Cardiac muscle cell (in vitro differentiated cells and primary cell): ENCODE measurements at places on chromosomes 3 and 15. TPM values are rescaled to one million over a fixed set of nuclear protein-coding genes. Genes with fewer than 3 reads are reported as not detected.

DNA sequence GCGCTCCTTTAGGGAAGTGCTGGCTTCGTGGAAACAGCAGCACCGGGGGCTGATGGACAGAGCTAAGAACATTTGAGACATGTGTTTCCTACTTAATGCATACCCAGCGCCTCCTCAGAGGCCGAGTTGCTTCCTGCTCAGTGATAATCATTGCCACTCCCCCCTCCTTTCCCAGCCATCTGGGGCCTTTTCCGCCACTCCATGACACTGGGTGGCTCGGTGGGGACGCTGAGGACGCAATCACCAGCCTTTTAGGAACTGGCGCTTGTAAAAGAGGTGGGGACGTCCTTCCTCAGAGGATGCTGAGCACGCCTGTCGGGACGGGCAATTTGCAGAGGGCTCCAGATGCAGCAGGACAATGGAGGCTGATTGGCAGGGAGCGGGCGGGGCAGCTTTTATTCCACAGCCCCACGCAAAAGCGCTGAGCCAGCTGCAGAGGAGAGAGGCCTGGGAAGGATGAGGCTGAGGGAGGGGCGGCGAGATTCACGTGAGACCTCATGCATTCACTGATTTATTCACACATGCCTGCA, 22.2 kb upstream of the IQSEC1 start:
- H3K4me1 ChIP-seq = no peaks in the 10 kb centered on the region
- no peak for DNase-seq
- H3K27ac ChIP-seq = no peak overlapping the region

DNA sequence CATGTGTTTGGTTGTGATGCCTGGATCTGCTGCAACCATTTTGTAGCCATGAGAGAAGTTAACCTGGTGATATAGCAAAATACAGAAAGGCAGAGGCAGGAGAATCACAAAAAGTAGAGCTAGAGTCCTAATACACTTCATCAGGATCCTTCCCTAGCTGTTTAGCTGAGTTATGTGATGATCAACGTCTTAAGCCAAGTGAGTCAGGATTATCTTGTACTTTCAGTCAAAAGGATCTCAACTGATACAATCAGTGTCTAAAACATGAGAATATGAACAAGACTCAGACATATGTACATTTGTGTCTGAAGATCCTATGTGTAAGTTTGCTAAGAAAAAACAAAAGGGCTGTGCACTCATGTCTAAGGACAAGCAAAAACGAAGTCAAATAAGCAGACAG, 236.9 kb downstream of the NTRK3 start:
- peaks cover 10% of the 10 kb centered on the region for H3K4me1 ChIP-seq
- H3K36me3 ChIP-seq = no peaks in the 10 kb centered on the region
- no peak overlapping the region for H3K4me3 ChIP-seq
- no peak overlapping the region for H3K27ac ChIP-seq
- no peak for DNase-seq

GRCh38 chr3:65623362-65623761, 415.4 kb downstream of the MAGI1 start:
- no peaks in the 10 kb centered on the region for H3K27me3 ChIP-seq
- peaks cover 17% of the 10 kb centered on the region for H3K4me1 ChIP-seq
- no peaks in the 10 kb centered on the region for H3K36me3 ChIP-seq
- no peak overlapping the region for H3K27ac ChIP-seq
- DNase-seq = no peak
- H3K4me3 ChIP-seq = no peak overlapping the region

- H3K36me3 ChIP-seq = no peaks in the 10 kb centered on the region
- no peak for DNase-seq
- H3K27me3 ChIP-seq = no peaks in the 10 kb centered on the region
- no peaks in the 10 kb centered on the region for H3K4me1 ChIP-seq
Observed at GRCh38 chr3:189637750-189638149, 6.6 kb downstream of the TP63 start.

- H3K4me3 ChIP-seq = no peak overlapping the region
- peaks cover 23% of the 10 kb centered on the region for H3K36me3 ChIP-seq
- H3K27ac ChIP-seq = no peak overlapping the region
- H3K27me3 ChIP-seq = no peaks in the 10 kb centered on the region
Observed at GRCh38 chr3:72836923-72837322, 11.3 kb downstream of the SHQ1 start.

GRCh38 chr3:77323626-77324025, 283.7 kb downstream of the ROBO2 start:
- H3K27me3 ChIP-seq = no peaks in the 10 kb centered on the region
- H3K27ac ChIP-seq = no peak overlapping the region
- no peak overlapping the region for H3K4me3 ChIP-seq

Gene CACNA2D2
- total RNA-seq = 6.8 and 8.7 TPM in 2 replicates

Gene GABRA5
- 0.32 TPM in 1 of 2 replicates, not detected in the other for total RNA-seq

DNA sequence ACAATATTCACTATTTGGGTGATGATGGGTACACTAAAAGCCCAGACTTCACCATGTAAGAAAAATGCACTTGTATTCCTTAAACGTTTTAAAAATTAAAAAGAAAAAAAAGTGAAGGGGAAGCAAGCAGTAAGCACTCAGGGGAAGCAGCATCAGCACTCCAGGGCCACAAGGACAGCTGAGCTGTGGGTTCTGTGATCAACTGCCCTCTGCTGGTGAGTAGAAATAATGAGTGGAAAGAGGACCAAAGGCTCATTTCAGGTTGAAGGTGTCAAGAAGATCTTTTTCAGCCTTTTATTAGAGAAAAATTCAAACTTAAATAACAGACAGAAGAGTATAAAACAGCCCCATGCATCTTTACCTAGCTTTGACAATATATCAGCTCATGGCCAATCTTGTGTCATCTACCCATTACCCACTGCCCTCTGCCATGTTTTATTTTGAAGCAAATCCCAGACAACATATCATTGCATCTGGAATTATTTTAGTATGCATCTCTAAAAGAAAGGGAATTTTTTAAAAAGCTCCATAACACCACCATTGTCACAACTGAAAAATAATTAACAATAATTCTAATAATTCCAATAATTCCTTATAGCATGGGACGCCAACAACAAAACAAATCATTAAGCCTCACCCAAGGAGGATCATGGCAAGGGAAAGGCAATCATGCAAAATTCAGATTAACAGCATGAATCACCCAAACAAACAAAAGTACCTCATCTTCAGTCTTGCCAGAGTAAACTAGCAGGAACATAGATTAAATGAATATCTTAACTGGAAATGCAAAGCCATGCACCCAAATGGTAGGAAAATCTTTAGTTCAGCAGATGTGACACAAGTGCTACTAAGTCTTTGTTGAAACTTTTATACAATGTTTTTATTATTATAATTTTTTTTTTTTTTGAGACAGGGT, 42.5 kb downstream of the TAMM41 start:
- peak; percentile 78 for DNase-seq
- no peaks in the 10 kb centered on the region for H3K4me1 ChIP-seq
- H3K27ac ChIP-seq = no peak overlapping the region
- no peak overlapping the region for H3K4me3 ChIP-seq
- H3K27me3 ChIP-seq = no peaks in the 10 kb centered on the region
- H3K36me3 ChIP-seq = peaks cover 23% of the 10 kb centered on the region

GRCh38 chr15:90859234-90860131, 8.9 kb upstream of the FURIN start:
- DNase-seq = peak; percentile 8
- H3K4me1 ChIP-seq = peaks cover 9% of the 10 kb centered on the region

DNA sequence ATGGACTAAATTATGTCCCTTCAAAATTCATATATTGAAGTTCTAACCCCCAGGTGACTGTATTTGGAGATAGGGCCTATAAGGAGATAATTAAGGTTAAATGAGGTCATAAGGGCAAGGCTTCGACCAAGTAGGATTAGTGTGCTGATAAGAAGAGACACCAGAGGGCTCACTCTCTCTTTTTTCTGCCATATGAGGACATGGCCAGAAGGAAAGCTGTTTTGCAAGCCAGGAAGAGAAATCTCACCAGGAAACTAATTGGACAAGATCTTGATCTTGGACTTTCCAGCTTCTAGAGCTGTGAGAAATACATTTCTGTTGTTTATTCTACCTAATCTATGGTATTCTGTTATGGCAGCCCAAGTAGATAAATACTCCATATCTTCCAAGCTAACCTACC, 503.6 kb upstream of the NAALADL2 start:
- no peaks in the 10 kb centered on the region for H3K4me1 ChIP-seq
- no peaks in the 10 kb centered on the region for H3K27me3 ChIP-seq
- no peak for DNase-seq

DNA sequence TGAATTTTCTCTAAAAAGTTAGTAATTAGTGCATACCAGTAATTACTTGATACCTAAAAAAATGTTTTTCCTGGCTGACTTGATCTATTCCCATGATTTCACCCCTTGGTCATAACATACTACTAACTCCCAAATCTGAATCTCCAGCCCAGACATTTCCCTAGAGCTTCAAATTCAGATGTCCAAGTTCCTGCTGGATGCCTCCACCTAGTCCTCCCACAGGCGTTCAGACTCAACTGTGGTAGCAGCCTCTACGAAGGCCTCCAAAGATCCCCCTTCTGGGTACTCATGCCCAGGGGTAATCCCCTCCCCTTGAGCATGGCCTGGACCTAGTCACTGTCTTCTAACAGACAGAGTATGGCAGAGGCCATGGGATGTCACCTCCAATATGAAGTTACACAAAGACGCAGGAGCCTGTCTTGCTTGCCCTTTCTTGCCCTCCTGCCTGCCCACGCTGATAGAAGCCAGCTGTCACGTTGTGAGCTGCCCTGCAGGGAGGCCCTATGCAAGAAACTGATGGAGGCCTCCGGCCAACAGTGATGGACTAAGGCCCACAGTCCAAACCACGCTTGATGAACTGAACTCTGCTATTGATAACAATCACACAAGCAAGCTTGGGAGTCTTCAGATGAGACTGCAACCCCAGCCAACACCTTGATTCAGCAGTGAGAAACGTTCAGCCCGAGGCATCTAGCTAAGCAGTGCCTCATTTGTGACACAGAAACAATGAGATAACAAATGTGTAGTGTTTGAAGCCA, 8.6 kb upstream of the FBN1 start:
- H3K4me3 ChIP-seq = no peak overlapping the region
- H3K27ac ChIP-seq = no peak overlapping the region
- H3K27me3 ChIP-seq = no peaks in the 10 kb centered on the region
- H3K36me3 ChIP-seq = no peaks in the 10 kb centered on the region
- no peak for DNase-seq

DNA sequence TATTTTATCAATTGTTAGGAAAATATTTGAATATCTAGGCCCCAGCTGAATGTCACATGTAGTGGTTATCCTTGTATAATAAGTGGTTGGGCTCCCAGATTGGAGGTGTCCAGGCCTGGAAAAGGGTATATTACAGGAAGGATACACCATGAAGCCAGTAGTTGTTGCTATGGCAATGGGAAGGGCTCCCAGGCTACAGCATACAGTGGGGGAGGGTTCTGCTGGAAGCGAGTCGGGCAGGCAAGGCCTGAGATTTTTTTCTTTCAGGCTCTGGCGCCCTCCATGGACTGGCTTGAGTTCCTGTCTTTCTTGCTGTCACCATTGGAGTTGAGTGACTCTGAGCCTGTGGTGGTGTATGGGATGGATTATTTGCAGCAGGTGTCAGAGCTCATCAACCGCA, 8.9 kb downstream of the ECE2 start:
- H3K27ac ChIP-seq = no peak overlapping the region
- no peaks in the 10 kb centered on the region for H3K4me1 ChIP-seq
- DNase-seq = peak; percentile 71

DNA sequence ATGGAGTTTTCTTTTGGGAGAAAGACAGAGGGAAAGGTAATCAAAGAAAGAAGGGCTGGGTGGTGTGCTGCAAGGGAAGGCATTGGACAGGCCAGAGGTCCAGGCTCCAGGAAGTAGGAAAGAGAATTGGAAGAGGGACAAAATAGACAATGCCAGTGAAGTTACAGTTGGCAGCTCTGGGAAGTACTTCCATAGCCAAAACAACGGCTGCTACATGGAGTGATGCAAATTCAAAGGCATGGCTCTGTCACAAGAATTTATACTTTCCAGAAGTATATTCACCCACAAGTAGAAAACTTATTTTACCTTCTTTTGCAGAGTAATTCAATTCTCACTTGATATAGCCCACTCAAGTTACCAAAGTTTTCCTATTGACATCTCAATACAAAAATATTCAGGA, 191.5 kb downstream of the TNIK start:
- no peak overlapping the region for H3K4me3 ChIP-seq
- H3K4me1 ChIP-seq = peaks cover 13% of the 10 kb centered on the region
- no peaks in the 10 kb centered on the region for H3K27me3 ChIP-seq
- H3K36me3 ChIP-seq = no peaks in the 10 kb centered on the region
- no peak for DNase-seq

Gene C3orf20
- 0.21 and 0.92 TPM in 2 replicates for total RNA-seq

Gene EPHB1
- 0.45 and 0.56 TPM in 2 replicates for total RNA-seq

- no peaks in the 10 kb centered on the region for H3K4me1 ChIP-seq
- no peak overlapping the region for H3K4me3 ChIP-seq
- H3K27ac ChIP-seq = no peak overlapping the region
- no peaks in the 10 kb centered on the region for H3K27me3 ChIP-seq
- H3K36me3 ChIP-seq = no peaks in the 10 kb centered on the region
- DNase-seq = no peak
Observed at GRCh38 chr3:111729087-111729846, 129.8 kb upstream of the PHLDB2 start.

- no peak overlapping the region for H3K4me3 ChIP-seq
- no peaks in the 10 kb centered on the region for H3K27me3 ChIP-seq
- no peak overlapping the region for H3K27ac ChIP-seq
- DNase-seq = no peak
- no peaks in the 10 kb centered on the region for H3K36me3 ChIP-seq
- H3K4me1 ChIP-seq = no peaks in the 10 kb centered on the region
Observed at GRCh38 chr3:112656043-112656442, 15.1 kb upstream of the CCDC80 start.

Gene C2CD4B
- total RNA-seq = 0.15 TPM in 1 of 2 replicates, not detected in the other

DNA sequence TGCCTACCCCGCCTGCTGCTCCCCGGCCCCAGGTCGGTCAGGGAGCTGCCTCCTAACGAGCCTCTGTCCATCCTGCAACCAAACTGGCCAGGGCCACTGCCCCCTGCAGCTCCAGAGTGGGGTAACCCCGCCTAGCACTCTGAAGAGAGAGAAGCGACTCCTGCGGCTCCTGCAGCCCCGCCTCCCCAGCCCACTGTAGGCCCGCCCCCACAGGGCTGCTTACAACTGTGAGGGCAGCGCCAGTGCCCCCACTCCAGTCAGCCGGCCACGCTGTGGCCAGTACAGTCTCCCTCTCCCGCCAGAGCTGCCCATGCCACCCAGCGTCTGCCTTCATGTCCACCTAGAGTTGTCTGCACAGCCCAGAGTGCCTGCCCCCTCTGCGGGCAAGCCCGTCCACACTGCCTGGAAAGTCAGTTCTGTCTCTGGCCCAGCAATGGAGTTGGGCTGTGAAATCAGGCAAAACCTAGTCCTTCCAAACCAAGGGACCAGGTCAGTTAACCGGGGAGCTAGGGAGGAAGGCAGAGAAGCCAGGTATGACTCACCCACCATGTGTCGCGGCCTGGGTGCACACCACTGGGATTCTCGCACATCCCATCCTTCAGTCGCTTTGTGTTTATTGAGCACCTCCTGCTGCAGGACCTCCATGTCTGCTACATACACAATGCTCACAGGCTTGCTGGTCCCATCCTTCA, 2.4 kb downstream of the UCN2 start:
- no peaks in the 10 kb centered on the region for H3K36me3 ChIP-seq
- peaks cover 35% of the 10 kb centered on the region for H3K4me1 ChIP-seq
- peak; percentile 92 for DNase-seq
- peak overlapping the region; percentile 93 for H3K27ac ChIP-seq
